Activated CD4-positive, alpha-beta T cell treated with anti-CD3 and anti-CD28 coated beads for 36 hours (primary cell): ENCODE measurements at places on chromosomes 6 and 20.
A peak's percentile ranks its signal among the peaks of the same experiment; 100 is the strongest.

DNA sequence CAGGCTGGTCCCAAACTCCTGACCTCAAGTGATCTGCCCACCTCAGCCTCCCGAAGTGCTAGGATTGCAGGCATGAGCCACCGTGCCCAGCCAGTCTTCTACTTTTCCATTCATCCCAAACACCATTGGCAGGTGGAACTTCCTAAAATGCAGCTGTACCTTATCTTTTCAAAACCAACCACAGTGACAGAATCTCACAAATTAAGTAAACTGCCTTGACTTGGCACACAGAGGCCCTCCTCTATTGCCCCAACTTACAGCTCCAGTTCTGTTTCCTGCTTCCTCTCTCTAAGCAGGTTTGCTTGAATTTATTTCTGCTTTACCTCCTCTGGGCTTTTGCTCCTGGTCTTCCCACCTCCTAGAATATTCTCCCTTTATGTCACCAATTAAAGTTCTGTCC is 7.6 kb downstream of the MYB start:
- no peak for DNase-seq

DNA sequence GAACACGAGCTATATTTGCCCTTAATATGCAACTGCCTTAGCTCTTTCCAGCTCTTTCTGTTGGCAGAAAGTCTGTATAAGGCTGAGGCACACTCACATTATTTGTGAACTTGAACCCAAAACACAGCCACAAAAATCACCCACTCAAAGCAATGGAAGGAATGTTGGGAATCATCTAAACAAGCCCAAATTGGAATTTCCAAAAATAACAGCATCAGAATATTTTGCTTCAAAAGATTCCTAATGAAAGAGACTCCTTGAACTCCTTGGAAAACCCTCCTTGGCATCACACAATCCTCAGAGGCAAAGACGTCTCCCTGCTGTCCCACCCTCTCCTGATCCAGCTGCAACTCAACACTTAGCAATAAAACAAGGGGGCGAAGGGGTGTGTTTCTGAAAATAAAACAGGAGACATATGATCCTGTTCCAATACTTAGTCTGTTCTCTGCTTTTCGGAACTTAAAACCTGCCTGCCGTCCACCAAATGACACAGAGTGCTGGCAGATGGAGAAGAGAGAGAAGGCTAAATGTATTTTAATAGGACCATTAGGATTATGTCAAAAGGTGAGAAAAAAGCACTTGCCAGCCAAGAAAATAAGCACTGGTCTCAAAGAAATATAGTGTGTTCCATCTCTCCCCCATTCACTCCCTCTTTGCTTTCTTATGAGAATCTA is 320.7 kb upstream of the JARID2 start:
- no peak for DNase-seq

- DNase-seq = no peak
Measured at GRCh38 chr20:56940466-56940865, 311.4 kb downstream of the TFAP2C start.

GRCh38 chr6:100261486-100261885 is 203.2 kb downstream of the SIM1 start:
- DNase-seq = no peak

- peak; percentile 33 for DNase-seq
Measured at GRCh38 chr6:28982476-28983266, 22.4 kb downstream of the ZNF311 start.

GRCh38 chr6:127276331-127276730 is 9.7 kb downstream of the RNF146 start:
- no peak for DNase-seq

DNA sequence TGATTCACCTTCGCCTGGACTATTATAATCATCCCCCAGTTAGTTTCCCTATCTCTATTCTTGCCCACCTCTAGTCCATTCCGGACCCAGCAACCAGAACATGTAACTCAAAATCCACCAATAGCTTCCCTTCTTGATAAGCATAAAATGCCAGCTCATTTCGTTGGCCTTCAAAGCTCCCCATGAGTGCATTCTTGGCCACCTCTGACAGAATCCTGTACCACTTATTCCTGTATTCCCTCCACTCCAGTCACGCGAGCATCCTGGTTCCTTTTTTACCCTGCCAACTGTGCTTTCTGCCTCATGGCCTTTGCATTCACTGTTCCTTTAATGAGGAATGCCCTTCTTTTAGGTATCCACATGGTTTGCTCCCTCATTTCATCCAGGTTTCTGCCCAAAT is 36.7 kb downstream of the CYP24A1 start:
- DNase-seq = no peak

GRCh38 chr6:7050872-7051779 is 56.6 kb upstream of the RREB1 start:
- DNase-seq = peak; percentile 43

GRCh38 chr6:166304106-166304505 is 4.1 kb downstream of the PRR18 start:
- DNase-seq = no peak

GRCh38 chr6:72218125-72218524 is 331.8 kb downstream of the RIMS1 start:
- peak; percentile 8 for DNase-seq

DNA sequence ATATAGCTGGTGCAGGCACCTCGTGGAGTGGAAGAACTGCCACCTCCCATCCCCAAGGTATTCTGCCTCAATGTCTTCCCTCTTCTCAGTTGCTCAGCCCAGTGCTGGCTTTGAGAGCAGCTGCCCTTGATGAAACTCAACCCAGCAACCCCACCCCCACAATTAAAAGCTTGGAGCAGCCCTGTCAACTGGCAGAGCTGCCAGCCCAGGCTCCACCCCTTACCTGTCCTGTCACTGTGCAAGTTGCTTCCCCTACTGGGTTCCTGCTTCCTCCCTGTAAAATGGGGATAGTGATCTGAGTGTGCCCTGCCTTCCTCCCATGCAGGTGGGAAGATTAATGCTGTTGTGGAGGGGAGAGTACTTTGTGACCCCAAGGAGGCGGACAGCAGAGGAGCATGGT is 4.5 kb downstream of the TMEM63B start:
- no peak for DNase-seq

DNA sequence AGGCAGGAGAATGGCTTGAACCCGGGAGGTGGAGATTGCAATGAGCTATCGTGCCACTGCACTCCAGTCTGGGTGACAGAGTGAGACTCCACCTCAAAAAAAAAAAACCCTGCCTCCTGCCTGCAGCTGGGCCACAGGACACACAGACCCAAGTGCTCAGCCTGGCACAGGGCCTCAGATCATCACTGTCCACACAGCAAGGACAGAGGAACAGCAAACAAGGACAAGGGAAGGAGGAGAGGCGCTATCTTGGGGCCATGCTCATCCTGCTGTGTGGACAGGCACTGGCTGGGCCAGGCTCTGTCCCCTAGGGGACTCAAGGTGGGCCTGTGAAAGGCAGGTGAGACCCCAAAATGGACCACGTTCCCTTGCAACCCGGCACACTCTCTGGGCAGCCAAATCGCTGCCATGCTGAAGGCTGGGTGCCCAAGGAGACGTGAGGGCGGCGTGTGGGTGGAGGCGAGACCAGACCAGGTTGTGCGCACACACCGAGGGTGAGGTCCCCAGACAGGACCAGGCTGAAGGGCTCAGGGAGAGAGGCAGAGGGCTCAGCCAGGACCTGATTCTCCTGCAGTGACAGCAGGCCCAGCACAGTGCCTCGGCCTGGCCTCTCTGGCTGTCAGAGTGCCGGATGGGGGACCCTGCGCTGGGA is 9.1 kb downstream of the UCKL1 start:
- DNase-seq = no peak

DNA sequence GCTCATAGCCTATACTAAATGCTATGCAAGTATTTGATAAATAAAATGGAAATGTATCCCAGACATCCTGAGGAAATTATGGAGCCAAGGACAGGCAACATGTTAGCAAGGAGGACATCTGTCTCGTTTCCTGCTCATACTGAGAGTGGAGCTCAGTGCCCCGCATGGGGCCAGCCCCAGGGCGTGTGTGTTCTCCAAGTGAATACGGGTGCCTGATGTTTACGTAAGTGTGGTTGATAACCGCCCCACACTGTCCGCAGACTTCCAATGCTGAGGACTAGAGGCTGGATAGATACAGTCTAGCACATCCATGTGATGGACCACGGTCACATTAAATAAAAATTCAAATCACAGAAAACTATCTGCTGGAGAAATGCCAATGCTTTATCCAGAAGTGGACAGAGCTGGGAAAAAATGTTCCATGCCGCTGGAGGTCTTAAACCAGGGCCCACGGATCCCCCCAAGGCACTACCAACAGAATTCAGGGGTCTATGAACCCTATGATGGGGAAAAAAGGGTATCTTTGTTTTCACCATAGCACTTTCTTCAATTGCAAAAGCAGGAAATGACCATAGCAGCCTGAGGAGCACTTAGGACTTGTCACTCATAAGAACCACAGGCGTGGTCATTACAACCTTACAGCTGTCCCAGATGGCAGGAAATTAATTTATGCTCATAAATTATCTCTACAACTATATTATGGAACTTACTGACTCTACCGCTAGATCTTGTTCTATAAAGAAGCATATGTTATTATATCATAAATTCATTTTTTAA is 24.9 kb downstream of the TGM2 start:
- DNase-seq = no peak

DNA sequence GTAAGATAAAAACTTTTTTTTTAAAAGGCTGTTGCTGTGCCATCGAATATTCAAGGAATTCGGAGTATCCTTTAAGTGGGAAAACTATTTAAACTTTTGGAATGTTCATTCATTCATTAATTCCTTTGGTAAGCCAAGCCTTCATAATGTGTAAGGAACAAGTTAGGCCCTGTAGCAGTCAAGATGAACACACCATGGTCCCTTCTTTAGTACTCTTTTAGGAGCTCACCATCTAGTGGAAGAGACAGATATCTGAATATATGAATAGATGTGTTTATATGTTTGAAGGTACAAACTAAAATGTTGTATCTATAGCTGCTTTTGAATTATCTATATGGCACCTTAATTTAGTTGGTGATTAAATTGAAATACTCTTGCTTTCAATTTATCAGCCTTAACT is 5.8 kb downstream of the SPO11 start:
- DNase-seq = no peak

DNA sequence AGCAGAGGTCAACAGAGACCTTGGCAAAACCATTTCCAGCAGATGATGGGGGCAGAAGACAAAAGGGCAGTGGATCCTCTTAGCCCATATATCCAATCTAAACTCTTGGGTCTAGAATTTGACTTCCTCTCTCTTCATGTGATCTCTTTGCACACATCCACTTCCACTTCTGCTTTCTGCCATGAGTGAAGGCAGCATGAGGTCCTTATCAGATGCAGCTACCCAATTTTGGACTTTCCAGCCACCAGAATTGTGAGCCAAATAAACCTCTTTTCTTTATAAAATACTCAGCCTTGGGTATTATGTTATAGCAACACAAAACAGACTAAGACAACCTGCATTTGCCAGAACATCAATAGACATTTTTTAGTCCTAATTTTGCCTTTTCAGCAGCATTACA is 191.6 kb downstream of the ADAT2 start:
- DNase-seq = no peak

- DNase-seq = no peak
Measured at GRCh38 chr20:47851774-47852173, 66.5 kb upstream of the SULF2 start.

- DNase-seq = no peak
Measured at GRCh38 chr20:23139524-23139923, 53.4 kb upstream of the CD93 start.
